ENCODE measurements at places on chromosomes 3 and 15.

- DNase-seq: no peak
Observed at GRCh38 chr3:134536781-134537180, 50.9 kb downstream of the CEP63 start.

GRCh38 chr3:112637700-112638099 lies 3.2 kb downstream of the CCDC80 start:
- no peak for DNase-seq

DNA sequence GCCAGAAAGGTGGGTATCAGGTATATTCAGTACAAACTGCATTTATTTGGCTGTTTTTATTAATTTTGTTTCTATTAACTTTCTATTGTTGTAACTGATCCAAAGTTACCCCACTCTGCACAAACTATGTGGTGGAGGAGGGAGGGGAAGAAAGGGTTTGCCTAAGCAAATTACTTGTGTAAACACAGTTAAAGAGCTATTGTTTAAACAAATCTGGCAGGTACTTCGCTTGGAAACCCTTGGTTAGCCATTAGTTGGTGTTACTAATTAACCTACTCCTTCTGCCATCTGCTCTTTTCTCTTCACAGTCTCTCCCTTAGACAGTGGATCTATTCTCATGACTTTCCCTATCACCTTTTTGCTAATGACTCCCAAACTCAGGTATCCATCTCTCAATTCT lies 328.4 kb upstream of the NECTIN3 start:
- no peak for DNase-seq

GRCh38 chr3:27134171-27134796 lies 234.9 kb downstream of the NEK10 start:
- peak; percentile 48 for DNase-seq

GRCh38 chr3:13801361-13802204 lies 78.3 kb downstream of the WNT7A start:
- no peak for DNase-seq
